ENCODE measurements at places on chromosomes 16 and 17.

DNA sequence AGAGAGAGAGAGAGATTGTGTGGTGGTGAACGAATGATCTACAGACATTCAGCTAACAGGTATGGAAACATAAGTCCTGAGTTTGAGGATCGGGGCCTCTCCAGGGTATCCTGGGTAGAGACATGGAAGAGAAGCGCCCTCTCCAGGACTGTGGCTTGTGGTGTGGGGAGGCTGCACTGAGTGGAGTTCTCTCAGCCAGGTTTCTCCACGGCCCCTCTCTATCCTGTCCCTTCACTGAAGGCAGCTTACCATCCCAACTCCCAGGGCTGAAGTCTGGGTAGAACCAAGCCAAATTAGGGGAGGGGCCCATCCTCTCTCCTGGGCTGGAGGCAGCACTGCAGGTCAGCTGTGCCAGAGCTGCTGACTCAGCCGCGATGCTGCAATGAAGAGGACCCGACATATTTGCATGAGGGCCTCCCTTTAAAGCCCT, 6.2 kb downstream of the C1QL1 start:
- no peak for DNase-seq

- no peak for DNase-seq
Measured at GRCh38 chr17:40818343-40818732, 4.1 kb downstream of the KRT10 start.

DNA sequence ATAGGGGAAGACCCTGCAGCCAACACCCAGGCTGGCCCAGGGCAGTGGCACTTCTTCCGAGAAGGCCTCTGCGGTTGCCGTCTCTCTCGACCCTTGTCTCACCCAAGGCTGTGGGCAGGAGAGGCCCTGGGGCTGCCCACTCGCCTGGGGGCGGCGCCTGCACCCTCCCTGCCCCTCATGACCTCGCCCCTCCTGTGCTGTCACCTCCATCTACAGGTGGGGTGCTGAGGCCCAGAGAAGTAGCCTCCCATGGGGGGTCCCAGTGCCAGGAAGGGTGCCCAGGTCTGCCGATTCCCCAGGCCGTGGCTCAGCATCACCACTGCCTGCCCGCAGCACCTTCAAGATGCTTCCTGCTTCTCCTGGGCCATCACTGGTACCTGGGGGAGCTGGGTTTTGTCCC, 992 bp downstream of the NLRC3 start:
- no peak for DNase-seq

DNA sequence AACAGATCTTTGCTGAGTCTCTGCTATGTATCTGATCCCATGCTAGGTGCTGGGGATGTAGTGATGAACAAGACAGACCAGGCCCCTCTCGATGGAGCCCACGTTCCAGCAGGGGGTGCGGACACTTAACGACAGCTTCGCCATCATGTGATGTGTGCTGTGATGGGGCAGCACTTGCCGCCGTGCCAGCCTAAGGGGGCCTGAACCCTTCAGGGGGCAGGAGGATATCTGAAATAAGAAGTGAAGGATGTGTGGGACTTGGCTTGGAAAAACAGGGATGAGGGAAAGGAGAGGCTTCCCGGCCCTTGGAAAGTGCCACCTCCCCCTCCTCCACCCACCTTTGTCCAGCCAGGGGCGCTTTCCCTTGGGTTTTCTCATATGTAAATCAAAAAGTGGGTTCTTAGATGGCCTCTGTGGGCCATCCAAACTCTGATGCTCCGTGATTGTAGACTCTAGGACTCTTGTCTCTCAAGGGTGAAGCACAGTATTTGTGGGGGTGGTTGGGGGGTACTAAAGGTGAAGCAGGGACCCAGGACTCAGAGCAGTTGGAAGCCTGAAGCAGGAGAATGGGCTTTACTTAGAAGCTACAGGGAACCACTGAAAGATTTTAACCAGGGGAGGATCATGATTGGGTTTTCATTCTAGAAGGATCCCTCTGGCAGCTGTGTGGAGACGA, 4.0 kb upstream of the DLX3 start:
- no peak for DNase-seq

- no peak for DNase-seq
Measured at GRCh38 chr17:78777881-78778280, 4.2 kb downstream of the CYTH1 start.

- no peak for DNase-seq
Measured at GRCh38 chr16:22030087-22030812, 22.3 kb downstream of the MOSMO start.

- no peak for DNase-seq
Measured at GRCh38 chr16:89706518-89707260, 5.2 kb upstream of the SPATA2L start.

GRCh38 chr17:17067257-17067656, 25.0 kb downstream of the MPRIP start:
- no peak for DNase-seq

- no peak for DNase-seq
Measured at GRCh38 chr17:74646231-74646630, 22.7 kb upstream of the CD300E start.

All from activated B cell treated with CpG ODN at 0.5 μM for 24 hours (primary cell).